ENCODE measurements at places on chromosomes 1 and 21.
A peak's percentile ranks its signal among the peaks of the same experiment; 100 is the strongest.

GRCh38 chr1:151854658-151855057 lies 1.1 kb upstream of the THEM5 start:
- DNase-seq, result no peak

DNA sequence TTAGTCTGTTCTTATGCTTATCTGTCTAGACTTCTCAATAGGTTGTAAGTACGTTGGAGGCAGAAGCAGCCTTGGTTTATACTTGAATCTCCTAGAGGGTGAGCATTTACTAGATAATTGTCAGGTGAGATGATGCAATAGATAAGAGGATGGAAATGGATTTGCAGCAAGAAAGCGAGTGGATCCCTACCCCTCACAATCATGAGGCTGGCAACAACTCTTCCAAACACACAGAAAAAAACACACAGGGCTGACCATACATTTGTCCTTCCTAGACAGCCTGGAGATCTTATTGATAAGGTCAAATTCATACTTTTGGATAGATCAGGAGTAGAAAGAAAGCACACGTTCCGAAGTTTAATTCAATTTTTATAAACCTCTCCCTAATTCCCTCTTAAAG lies 481.4 kb upstream of the CAMK1G start:
- DNase-seq, result no peak

GRCh38 chr1:157442065-157442464 lies 110.2 kb downstream of the FCRL5 start:
- no peak for DNase-seq

- DNase-seq, result peak; percentile 69
These were observed 2.8 kb upstream of the IGSF8 start for GRCh38 chr1:160101037-160101716.

GRCh38 chr1:15188678-15189077 lies 35.1 kb downstream of the TMEM51 start:
- no peak for DNase-seq

- no peak for DNase-seq
These were observed 162.5 kb upstream of the SGIP1 start for GRCh38 chr1:66371233-66372005.

GRCh38 chr1:6588128-6588892 lies 8.5 kb downstream of the ZBTB48 start:
- DNase-seq, result no peak

GRCh38 chr1:115090540-115090939 lies 1.2 kb upstream of the TSPAN2 start:
- DNase-seq, result no peak

DNA sequence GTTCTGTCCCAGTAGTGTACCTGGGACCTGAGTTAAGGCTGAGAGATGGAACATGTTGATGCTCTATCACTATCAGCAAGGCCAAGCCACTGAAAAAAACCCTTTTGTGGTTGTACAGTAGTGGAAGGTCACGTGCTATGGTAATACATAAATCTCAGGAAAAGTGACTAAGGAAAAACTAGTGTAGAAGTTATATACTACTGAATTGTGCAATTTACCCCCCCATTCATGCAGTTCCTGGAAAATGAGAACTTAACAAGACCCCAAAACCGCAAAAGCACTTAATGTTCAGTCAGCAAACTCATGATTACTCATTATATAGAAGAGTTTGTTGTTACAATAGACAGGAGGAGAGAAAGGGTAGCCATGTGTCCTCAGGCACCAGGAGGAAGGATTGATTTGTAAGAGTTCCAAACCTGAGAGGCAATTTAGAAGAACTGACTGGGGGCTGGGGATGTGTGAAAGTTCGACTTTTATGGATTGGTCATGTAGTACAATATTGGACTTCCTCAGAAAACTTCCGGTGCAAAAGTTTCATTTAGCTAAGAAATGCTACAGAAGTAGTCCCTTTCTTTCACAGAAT lies 91.6 kb downstream of the RGL1 start:
- no peak for DNase-seq

GRCh38 chr1:152976688-152977087 lies 6.2 kb downstream of the SPRR4 start:
- DNase-seq, result no peak

GRCh38 chr1:226697151-226697928 lies 41.7 kb downstream of the ITPKB start:
- no peak for DNase-seq
